ENCODE measurements at places on chromosomes 6 and 20.

DNA sequence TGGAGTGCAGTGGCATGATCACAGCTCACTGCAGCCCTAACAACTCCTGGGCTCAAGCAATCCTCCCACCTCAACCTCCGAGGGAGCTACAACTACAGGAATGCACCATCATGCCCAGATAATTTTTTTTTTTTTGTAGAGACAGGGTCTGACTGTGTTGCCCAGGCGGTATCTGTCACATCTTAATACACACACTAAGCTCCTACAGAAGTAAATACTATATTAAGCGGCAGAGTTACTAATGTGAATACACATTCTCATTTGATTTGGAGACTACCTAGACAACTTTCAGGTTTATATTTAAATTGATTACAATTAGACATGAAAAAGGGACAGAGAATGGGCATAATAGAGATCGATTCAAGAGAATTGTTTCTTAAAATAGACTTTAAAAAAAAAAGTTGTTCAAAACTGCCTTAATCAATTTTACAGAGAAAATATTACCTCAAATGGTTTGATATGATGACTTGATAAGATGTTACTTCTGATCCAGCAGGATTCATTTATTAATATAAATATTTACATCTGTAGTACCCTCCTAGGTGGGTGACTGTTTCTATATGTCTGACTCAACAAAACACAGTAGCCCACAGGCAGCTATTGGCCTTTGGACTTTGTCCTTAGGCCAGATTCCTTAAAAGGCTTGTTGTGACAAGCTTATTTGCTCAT, 7.1 kb upstream of the LOC128125822 start:
- no peak for DNase-seq

- no peak for DNase-seq
Measured at GRCh38 chr6:150696190-150696589, 96.5 kb downstream of the PLEKHG1 start.

- DNase-seq = no peak
Measured at GRCh38 chr6:151008425-151008824, 142.9 kb downstream of the MTHFD1L start.

DNA sequence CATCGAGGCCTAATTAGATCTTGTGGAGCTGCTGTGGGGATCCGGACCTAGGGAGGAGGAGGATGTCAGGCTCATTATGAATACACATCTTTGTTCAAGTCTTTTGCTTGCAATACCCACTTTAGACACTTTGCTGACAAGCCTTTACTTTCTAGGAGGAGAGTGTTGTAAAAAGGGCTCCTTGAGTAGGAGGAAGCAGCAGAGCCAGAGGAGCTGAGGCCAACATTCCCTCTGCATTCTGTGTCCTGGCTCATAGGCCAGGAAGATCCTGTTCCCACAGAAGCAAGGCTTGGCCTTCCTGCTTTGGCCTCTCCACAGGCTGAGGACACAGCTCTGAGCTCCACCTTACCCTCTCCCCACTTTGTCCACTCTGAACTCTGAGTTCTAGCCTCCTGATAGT, 67.1 kb downstream of the TPD52L1 start:
- no peak for DNase-seq

DNA sequence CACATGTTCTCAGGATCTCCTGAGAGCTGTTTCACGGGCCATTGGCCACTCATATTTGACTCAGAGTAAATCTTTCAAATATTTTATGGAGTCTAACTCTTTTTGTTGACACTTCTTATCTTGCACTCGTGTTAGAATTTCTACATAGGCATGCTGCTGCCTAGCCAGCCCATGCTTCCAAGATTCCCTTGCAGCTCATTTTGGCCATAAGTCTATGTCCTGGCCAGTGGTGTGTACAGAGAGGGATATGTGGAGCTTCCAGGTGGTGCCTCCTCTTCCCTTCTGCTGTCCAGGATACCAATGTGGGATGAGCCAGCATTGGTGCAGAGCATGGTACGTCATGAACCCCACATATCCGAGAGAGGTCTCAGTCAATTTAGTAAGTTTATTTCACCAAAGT, 522.6 kb downstream of the QKI start:
- DNase-seq = no peak

DNA sequence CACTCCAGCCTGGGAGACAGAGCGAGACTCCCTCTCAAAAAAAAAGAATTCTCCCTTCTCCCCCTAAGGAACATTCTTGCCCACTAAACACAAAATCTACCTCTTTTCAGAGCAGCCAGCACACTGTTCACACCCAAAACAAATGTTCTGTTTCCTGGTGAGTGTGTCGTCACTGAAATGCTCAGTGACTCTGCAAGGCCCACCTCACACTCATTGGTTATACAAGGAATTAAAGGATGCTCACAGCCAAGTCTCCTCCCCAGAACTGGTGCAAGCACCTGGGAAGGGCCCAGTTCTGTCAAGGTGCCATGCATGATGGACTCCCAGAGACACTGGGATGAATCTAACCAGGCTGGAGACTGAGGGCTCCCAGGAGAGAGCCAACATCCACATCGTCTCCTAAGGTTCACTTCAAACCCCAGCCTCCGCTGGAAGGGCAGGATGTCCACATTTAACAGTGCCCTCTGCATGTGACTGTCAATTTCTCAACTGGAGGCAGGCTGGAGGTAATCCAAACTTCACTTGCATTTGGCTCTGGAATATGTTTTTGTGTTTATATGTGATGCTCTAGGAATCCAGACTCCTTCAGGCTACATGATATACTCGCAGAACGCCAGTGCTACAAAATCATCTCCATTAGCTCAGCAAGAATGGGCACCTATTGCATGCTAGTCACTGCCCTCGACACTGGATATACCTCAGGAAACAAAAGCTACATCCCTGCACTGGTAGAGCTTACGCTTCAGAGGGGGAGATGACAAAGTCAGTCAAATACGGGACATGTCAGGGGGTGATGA, 7.1 kb downstream of the RRBP1 start:
- peak; percentile 85 for DNase-seq

- DNase-seq = no peak
Measured at GRCh38 chr6:41713650-41714291, 21.6 kb downstream of the TFEB start.

DNA sequence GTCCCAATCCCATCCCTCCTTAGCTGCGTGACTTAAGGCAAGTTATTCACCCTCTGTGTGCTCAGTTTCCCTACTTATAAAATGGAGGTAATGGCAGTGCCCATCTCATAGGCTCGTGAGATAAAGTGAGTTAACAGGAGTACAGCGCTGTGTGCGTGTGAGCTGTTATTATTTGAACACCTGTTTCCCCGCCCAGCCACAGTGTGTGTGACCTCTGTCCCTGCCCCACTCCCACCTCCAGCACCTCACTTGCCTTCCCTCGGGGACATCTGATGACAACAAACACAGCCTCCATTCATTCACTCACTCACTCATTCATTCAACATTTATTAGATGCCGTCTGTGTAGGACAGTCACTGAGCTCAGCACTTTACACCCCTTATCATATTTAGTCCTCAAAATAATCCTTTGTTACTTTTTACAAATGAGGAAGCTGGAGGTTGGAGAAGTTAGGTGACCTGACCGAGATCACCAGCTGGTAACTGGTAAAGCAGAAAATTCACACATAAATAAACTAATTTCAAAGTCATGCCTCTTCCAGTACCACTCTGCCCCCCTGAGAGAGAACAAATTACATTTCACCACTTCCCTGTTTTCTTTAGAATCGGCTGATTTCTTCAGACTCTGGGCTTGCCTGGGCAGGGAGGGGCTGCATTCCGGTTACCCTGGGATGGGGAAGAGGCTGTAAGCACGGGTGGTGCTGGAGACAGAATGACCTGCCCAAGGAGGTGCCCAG, 58.6 kb downstream of the CPNE5 start:
- no peak for DNase-seq

- no peak for DNase-seq
Measured at GRCh38 chr6:152948150-152948768, 34.6 kb downstream of the FBXO5 start.

- DNase-seq = peak; percentile 58
Measured at GRCh38 chr6:138572167-138572875, 73.0 kb upstream of the NHSL1 start.

DNA sequence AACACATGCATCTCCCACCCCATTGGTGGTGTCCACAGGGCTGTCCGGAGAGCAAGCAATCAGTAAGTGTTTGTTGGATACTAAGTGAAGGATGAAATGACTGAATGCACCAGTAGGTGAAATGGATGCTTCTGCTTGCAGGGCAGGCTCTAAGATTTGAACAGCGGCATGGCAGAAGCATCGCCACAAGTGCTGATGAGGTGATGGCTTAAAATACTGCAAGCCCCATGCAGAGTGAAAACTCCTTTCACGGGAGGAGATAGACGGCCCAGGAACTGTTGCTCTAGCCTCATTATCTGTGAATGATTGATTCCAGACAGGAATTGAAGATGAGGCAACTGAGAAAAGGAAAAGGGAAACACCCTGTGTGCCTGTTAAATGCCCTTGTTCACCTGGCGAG, 158.9 kb downstream of the LY86 start:
- DNase-seq = no peak

DNA sequence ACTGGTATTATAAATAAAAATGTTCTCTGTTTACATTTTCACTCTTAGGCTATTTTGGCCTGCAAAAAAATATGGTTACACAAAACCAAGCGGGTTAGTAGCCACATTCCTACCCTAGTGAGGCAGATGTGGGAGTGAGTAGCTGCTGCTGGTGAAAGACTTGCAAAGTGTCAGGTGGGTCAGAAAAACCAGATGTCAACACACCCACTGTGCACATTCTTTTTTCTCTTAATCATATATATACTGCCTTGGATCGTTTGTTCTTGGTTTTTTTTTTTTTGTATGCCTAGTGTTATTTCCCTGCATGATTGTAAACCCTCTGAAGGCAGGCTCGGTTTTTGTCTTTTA, 68.0 kb upstream of the TFB1M start:
- no peak for DNase-seq

DNA sequence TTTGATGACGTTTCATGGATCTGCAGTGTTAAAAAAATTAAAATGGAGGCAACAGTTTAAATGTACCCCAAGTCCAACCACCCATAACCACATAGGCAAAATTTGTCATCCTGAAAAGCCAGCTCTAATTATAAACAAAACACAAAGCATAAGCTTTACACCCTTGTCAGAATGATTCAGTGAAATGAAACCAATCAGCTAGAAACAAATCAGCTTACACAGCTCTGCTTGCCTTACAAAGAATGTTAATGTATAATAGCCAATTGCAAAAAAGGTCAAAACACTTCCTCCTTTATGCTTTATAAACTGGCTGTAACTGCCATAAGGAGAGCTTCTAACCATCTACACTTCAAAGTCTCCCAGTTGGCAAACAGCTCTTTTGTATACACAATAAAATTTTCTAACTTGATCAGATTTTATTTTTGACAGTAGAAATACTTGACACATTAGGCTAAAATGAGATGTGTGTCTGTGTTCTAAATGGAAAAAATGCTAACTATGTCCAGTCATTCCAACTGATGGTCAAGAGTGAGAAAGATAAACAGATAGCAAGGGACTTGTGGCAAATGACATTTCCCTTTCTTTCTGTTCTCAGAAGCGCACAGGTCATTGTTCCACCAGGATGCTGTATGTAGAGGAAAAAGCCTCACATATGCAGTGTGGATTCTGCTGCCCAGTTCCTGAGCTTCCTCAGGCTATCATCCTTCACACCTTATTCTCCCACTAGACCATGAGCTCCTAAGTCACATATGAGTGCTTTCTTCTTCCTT, 344.3 kb upstream of the ID4 start:
- no peak for DNase-seq

GRCh38 chr6:139644821-139645220, 270.4 kb upstream of the CITED2 start:
- DNase-seq = no peak

DNA sequence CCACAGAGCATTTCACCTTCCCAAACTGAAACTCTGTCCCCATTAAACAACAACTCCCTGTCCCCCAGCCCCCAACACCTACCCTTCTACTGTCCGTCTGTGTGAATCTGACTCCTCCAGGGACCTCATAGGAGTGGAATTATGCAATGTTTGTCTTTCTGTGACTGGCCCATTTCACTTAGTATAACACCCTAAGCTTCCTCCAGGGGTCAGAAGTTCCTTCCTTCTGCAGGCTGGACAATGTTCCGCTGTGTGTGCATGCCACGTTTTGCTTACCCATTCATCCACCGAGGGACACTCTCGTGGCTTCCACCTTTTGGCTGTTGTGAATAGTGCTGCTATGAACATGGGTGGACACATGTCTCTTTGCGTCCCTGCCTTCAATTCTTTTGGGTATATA, 37.6 kb upstream of the MPC1 start:
- peak; percentile 43 for DNase-seq

DNA sequence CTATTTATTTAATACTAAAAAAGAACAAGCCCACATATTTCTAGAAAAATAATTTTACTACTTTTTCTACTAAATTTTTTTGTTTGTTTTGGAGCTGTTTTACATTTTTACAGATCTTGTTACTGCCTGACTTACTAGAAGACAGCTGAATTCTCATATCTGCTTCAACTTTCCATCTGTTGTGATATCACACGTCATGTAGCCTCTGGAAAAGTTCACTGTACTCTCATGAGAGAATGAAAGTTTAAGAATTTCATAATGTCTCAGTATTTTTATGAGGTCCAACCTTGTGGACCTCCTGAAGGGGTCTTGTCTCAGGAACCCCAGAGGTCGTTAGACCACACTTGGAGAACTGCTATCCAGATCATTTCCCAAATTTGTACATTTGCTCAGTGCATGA, 81.7 kb upstream of the MTHFD1L start:
- DNase-seq = no peak

- DNase-seq = no peak
Measured at GRCh38 chr20:16916165-16916564, 168.0 kb downstream of the OTOR start.

DNA sequence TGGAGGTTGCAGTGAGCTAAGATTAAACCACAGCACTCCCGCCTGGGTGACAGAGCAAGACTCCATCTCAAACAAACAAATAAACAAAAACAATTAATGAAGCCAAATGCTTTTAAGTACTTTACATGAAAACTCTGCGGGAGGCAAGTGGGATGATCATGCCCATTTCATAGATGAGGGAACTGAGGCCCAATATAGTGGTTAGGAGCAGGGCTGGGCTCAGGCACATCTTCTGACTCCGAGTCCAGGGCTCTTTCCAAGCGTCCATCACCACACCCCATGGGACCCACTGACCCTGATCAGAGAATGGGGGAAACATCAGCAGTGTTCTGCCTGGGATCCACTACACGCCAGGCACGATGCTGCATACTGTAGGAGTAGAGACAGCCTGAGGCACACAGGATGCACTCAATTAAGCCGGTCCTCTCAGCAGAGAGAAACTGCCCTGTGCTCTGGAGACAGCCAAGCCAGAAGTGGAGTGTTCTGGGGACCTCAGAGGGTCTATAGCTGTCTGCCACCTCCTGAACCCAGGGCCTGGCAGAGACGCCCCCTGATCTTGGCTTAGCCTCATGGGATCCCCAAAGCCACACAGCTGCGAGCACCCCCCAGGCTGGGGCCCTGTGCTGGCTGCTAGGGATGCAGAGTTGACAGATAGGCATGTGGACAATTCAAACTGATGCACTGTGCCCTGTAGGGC, 13.5 kb downstream of the TTBK1 start:
- DNase-seq = no peak
